Melanocyte of skin (primary cell): ENCODE measurements at places on chromosomes 2 and 18. TPM values are rescaled to one million over a fixed set of nuclear protein-coding genes. Genes with fewer than 3 reads are reported as not detected.

Gene CHRNG
- total RNA-seq: not detected in 2 replicates

Gene PCARE
- under 0.01 TPM in 2 replicates for total RNA-seq

Gene YWHAQ
- total RNA-seq: 184 and 228 TPM in 2 replicates

Gene FARSB
- 31.0 and 40.9 TPM in 2 replicates for total RNA-seq

Gene BMP10
- total RNA-seq: not detected in 2 replicates

Gene SLC16A14
- total RNA-seq: not detected in 2 replicates

Gene CABYR
- 1.5 and 2.7 TPM in 2 replicates for total RNA-seq

Gene ZNF638
- total RNA-seq: 90.5 and 138 TPM in 2 replicates

Gene FOXD4L1
- 0.34 TPM in 1 of 2 replicates, not detected in the other for total RNA-seq

Gene ALPG
- total RNA-seq: not detected in 2 replicates

Gene CLHC1
- total RNA-seq: 3.1 and 12.4 TPM in 2 replicates

Gene MARCHF4
- total RNA-seq: not detected in 2 replicates

Gene C2orf74
- 5.0 and 8.3 TPM in 2 replicates for total RNA-seq

Gene AKAIN1
- total RNA-seq: not detected in 2 replicates

Gene HNRNPLL
- total RNA-seq: 45.1 and 58.9 TPM in 2 replicates

Gene UGT1A8
- total RNA-seq: not detected in 2 replicates

Gene PLEKHB2
- total RNA-seq: 164 and 171 TPM in 2 replicates

Gene SAP130
- total RNA-seq: 7.3 and 9.3 TPM in 2 replicates

Gene OTOS
- total RNA-seq: not detected in 2 replicates

Gene RALBP1
- total RNA-seq: 53.9 and 68.6 TPM in 2 replicates

Gene CYBRD1
- 61.6 and 80.5 TPM in 2 replicates for total RNA-seq

Gene SCN1A
- total RNA-seq: under 0.01 TPM in 1 of 2 replicates, not detected in the other

Gene CPS1
- total RNA-seq: 32.0 and 64.3 TPM in 2 replicates

Gene ST8SIA5
- 0.15 and 0.33 TPM in 2 replicates for total RNA-seq

Gene ZNF532
- 19.6 and 31.3 TPM in 2 replicates for total RNA-seq

Gene EML4
- 35.3 and 36.9 TPM in 2 replicates for total RNA-seq

Gene TGFA
- under 0.01 TPM in 2 replicates for total RNA-seq

Gene UCN
- 0.73 and 2.1 TPM in 2 replicates for total RNA-seq

Gene TMEM237
- 30.6 and 32.4 TPM in 2 replicates for total RNA-seq

Gene REEP1
- 0.34 TPM in 1 of 2 replicates, not detected in the other for total RNA-seq

Gene ZDBF2
- total RNA-seq: 5.2 and 9.1 TPM in 2 replicates

Gene TUBA3E
- not detected in 2 replicates for total RNA-seq

Gene APCDD1
- total RNA-seq: 3.7 TPM in 2 replicates

Gene ABCG5
- total RNA-seq: not detected in 2 replicates

Gene MYCN
- not detected in 2 replicates for total RNA-seq

Gene CCDC88A
- total RNA-seq: 57.8 and 97.8 TPM in 2 replicates

Gene GREB1L
- under 0.01 and 1.1 TPM in 2 replicates for total RNA-seq

Gene SATB2
- 5.9 and 8.4 TPM in 2 replicates for total RNA-seq

Gene MGAT4A
- total RNA-seq: 1.0 and 2.5 TPM in 2 replicates

Gene HJURP
- total RNA-seq: 32.7 and 40.6 TPM in 2 replicates
